ENCODE measurements at places on chromosomes 1 and 21.

GRCh38 chr1:62452951-62453350 is 16.1 kb downstream of the USP1 start:
- no peak for DNase-seq

- no peak for DNase-seq
Measured at GRCh38 chr1:175894581-175894980, 151.2 kb upstream of the TNR start.

DNA sequence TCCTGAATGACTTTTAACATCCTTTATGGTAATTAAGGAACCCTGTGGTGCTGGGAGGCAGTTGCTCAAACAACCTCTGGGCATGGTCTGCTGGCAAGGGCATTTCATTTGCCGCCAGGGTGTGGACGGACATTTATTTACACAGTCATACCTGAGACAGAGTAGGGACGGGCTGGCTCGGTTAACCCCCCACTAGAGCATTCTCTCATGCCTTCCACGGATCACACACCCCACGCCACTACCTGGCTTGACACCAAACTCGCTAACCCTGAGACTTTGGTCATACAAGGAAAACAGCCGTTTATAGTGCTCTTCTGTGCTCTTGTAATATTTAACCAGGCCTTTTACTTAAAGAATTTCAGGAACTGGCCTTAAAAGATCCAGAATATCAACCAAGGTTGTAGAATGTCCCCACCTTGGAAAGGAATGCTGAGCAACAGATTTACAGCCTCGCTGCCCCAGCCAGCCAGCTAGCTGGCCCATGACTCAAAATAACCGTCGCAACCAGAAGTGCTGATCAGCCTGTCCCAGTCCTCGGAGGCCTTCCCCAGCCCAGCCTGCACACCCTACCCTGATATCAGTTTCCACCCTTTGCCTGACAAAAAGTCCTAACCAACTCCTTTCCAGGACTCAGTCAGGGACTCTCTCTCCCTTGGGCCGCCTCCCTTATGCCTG is 6.5 kb upstream of the PDXK start:
- peak; percentile 37 for DNase-seq

- DNase-seq = peak; percentile 99
Measured at GRCh38 chr1:151327223-151327902, at the start of gene PI4KB. Gene PI4KB, minus strand, starts transcription at chr1:151327416. Its CDS starts 10,935 bp downstream, at chr1:151316481.

DNA sequence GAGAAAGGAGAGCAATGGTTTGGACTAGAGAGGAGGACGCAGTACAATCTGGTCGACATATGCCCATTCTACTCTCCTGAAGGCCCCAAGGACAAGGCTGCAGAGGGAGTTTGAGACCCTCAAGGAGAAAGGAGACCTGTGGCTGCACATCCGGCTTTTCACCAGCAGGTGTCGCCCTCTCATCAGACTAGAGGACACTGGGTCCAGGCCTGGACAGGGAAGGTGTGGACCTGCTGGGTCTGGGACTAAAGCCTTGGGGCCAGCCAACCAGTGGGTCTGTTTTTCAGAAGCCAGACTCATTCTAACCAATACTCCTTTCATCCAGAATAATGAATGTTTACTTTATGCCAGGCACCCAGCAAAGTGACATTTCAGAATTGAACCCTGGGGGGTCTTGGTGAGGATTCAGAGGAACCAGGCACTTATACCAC is 5.0 kb downstream of the SRARP start:
- peak; percentile 70 for DNase-seq

DNA sequence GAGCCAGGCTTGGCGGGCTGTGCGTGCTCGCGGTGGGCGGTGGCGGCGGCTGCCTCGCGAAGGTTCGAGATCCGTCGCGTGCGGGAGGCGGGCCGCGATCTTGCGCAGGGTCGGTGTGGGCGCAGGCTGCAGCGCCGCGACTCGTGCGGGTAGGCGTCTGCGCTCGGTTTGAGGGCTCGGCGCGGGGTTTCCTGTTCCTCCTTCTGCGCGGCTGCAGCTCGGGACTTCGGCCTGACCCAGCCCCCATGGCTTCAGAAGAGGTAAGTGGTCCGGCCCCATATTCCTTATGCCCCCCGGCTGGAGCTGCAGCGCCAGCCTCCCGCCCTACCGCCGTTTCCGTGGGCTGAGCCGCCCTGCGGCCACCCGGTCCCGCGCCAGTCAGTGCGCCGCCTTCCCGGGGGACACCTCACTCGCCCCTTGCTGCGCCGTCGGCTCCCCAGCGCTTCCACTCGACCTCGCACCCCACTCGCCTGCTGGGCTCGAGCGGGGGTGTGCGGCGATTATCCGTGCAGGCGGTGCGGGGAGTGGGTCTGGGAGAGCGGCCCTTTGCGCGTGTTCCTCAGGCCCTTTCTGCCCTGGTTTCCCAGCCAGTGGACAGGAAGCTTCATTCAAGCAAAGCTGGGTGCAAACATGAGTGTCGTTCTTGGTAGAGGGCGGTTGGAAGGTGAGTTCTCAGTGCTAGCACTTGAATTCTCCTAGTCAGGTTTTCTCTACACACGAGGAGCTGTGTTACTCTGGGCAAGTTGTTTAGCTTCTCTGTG is at the start of gene CACYBP:
TSS of gene CACYBP (plus strand) at position 12 of the 761 bp plus-strand sequence. CDS start at position 246, 234 bp downstream.
- DNase-seq = peak; percentile 45

All from fibroblast of villous mesenchyme (primary cell).